Naive thymus-derived CD4-positive, alpha-beta T cell (primary cell): ENCODE measurements at places on chromosomes 1 and 21.

- DNase-seq = no peak
Measured at GRCh38 chr21:46226146-46226545, 2.4 kb downstream of the LSS start.

DNA sequence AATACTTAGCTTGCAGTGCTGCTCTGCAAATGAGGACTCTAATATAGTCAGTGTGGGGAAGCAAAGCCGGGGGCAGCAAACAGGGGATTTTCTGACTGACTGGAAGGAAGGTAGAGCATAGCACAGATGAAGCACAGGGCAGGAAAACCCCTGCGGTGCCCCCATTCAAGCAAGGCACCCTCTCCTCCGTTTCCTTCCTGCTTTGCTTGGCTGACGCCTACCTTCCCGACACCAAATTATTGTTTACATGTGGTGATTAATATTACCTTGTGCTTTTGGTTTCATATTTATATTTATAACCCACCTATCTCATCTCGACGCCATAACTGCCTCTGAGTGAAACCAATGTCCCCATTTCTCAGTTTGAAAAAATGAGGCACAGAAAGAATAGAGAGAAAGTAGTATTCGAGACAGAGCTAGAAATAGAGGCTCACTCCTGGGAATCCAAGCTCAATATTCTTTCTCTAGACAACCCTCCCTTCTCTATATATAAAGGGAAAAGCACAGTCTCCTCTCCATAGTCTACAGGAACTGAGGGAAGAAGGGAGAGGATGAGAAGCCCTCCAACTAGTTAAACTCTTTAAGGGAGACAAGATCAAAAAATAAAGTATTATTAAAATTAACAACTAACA, 41.3 kb downstream of the PIK3C2B start:
- peak; percentile 86 for DNase-seq

GRCh38 chr1:151145304-151146071, 943 bp downstream of the SEMA6C start:
- peak; percentile 28 for DNase-seq

- DNase-seq = no peak
Measured at GRCh38 chr21:31665397-31665796, 5.9 kb downstream of the SOD1 start.

DNA sequence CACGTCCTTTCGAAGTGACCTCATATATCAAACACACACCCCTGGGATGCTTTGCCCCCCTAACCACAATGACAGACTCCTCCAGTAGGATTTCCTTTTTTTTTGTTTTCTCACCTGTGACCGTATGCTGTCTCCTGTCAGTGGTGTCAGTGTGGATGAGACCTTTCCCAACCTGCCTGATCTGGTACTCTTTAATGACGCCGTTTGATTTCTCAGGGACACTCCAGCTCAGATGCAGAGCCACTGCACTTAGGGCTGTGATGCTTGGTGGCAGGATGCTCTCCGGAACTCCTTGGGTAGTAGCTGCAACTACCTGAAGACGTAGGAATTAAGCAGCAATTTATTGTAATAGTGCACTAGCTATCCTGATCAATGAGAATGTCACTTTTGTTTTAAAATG, 212.6 kb downstream of the KCTD3 start:
- DNase-seq = no peak

DNA sequence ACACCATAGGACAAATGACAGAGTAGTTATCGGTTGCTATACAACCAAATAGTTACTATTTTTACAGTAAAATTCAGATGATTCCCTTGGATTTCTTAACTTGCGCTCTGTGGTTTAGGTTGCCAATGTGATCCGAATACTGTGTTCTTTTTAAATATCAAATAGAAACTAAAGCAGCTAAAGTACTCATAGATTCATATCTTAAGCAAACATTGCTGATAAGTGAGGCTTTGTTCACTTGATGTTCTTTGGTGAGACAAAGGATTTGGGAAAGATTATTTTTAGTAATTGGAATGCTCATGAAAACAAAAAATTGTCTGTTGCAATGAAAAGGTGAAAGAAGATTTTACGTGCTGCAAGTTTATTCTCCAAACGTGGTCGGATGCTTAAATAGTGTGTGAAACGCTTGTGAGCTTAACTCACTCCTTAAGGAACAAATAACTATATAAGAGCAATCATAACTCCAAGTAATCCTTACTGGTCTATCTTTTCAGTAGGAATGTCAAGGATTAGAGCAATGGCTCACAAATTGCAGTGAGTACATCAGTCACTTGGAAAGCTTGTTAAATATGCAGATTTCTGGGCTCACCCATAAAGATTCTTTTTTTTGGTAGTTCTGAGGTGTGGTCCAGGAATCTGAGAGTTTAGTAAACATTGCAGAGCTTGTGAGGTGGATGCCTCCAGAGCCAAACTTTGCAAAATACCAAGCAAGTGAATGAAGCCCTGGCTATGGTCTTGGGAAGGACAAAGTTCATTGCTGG, 31.8 kb upstream of the PDC start:
- DNase-seq = no peak

GRCh38 chr1:3799976-3800685, 3.8 kb upstream of the LRRC47 start:
- DNase-seq = no peak

GRCh38 chr21:42031816-42032215, 21.7 kb upstream of the ZBTB21 start:
- DNase-seq = no peak

DNA sequence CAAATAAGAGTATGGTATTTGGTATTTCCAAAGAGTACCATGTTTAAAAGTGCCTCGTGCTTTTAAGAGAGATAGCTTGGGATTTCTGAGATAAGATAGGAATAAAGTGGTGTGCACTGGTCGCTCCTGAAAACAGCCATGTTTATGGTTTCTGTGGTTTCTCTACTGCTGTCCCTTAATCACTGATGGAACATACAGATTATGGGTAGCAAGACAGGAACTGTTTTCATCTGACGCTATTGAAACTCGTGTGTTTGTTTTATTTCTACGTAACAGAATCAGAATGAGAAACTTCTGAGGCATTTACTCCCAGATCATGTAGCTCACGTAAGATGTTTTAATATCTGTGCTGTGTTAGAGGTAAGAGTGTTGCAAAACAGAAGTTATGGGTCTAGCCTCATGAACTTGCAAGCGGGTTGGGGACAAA, 126.0 kb downstream of the KIAA0319L start:
- DNase-seq = no peak

DNA sequence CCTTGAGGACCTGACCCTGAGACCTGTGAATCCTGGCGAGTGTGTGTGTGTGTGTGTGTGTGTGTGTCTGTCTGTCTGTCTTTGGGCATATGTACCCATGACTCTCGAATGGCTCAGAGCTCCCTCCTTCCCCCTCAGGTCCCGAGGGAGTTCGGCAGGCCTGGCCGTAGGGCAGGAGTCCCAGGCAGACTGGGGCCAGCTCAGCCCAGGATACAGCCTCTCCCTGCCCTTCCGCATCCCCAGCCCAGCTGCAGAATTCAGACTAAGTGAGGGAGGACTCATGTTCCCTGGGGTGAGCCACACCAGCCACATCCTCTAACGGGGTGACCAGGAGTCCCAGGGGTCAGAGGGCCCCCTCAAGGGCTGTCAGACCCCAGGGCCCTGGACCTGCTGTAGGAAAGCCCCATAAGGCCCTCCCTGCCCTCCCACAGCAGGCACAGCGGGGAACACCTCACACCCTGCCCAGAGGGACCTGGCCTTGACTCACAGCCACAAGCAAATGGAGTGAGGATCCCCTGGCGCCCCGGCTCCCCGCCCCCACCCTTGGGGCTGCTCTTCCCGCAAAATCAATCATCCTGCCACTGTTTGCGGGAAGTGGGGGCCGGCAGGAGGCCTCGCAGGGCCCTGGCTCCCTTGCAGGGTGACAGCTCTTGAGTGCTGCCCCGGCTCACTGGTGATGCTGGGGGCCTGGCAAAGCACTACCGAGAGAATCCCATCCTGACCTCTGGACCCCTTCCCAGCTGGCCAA, 101.7 kb upstream of the CASZ1 start:
- no peak for DNase-seq

DNA sequence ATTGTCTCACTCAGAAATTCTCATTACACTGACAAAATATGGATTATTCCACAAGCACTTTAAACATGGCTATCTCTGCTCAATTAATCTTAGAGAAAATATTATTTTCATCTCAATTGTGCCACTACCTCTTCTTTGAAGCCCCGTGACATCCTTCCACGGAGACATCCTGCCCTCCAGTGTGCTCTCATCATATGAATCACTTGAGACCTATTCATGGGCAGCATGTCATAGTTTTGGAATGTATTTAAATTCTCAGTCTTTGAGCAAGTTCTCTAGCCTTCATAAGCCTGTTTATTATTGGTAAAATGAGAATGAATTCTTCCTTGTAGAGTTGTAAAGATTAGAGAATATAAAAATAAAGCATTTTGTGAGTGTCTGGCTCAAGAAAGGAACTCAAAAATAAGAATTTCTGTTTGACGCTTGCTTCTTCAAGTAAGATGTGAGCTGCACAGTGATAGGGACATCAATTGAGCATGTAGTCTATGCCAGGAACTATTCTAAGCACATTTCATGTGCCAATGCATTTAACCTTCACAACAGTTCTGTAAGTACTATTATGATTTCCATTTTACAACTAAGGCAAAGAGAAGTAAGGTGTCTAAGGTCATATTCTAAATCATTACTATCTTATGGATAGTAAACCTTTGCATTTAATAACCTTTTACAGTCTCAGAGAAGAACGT, 557.4 kb upstream of the ZRANB2 start:
- DNase-seq = no peak

GRCh38 chr1:59528471-59528870, 231.6 kb downstream of the FGGY start:
- DNase-seq = no peak

DNA sequence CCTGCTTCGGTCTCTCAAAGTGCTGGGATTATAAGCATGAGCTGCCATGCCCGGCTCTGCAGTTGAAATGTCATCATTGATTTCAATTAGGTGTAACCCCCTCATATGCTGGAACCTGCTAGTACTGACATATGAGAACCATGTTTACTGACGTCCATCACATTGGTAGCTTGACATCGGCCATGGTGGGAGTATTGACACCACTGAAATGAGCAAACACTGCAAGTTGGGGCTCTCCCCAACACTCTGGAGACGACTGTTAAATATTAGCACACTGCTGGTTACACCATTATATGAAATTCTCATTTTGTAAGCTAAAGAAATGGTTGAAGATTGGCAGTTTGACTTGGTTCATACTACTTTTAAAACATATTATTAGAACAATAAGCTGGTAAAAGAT, 63.7 kb downstream of the CNST start:
- no peak for DNase-seq
